Stimulated activated CD8-positive, alpha-beta memory T cell treated with anti-CD3 and anti-CD28 coated beads, Interleukin-15, amount 100 ng/mL, for 24 hours (primary cell): ENCODE measurements at places on chromosomes 16 and 17.

- no peak for DNase-seq
These were observed 76.4 kb downstream of the GPR139 start for GRCh38 chr16:19997264-19997663.

- DNase-seq = no peak
These were observed 141.3 kb downstream of the HS3ST3A1 start for GRCh38 chr17:13460261-13461000.

DNA sequence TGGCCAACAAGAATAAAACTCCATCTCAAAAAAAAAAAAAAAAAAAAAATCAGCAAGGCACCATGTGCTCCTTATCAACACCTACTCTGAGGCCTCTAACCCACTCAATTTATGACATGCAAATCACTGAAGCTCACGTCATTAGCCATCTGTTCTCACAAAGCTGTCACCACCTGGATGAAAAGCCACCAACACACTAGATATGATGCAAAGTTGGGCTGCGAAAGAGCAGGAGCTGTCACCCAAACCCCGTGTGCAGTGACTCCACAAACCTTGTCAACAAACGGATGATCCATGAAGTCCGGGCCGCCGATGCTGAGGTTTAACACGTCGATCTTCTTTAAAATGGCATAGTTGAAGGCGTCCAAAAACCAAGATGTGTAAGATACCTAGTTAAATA is 25.3 kb downstream of the MBTPS1 start:
- DNase-seq = no peak

DNA sequence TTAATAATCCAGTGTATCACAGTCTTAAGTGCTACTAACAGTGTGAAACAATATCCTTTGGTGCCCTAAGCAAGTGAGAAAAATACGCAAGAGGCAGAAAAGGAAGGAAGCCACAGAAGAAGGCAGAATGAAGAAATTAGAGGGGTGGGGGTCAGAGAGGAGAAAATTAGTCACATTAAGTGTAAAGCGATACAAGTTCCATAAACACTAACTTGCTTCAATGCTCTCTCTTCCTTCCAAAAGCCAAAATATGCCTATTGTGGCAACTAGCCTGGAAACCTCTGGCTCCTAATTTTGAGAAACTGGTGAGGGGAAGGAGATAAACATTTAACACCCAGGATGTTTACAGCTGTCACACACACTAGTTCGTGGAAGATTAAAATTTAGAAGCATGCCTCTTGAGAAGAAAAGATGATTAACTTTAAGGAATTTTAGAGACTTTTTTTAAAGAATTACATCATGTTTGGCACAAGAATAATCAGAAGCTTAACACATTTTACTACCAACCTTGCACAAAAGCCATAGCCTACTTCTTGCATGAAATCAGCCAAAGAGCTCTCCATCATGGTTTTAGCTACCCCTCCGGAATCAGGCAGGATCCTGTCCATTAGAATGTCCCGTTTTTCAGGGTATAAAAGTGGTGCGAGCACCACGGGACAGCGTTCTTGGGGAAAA is 44.7 kb downstream of the CNOT1 start:
- no peak for DNase-seq

- DNase-seq = no peak
These were observed 34.1 kb upstream of the ELAC2 start for GRCh38 chr17:13051915-13052314.

DNA sequence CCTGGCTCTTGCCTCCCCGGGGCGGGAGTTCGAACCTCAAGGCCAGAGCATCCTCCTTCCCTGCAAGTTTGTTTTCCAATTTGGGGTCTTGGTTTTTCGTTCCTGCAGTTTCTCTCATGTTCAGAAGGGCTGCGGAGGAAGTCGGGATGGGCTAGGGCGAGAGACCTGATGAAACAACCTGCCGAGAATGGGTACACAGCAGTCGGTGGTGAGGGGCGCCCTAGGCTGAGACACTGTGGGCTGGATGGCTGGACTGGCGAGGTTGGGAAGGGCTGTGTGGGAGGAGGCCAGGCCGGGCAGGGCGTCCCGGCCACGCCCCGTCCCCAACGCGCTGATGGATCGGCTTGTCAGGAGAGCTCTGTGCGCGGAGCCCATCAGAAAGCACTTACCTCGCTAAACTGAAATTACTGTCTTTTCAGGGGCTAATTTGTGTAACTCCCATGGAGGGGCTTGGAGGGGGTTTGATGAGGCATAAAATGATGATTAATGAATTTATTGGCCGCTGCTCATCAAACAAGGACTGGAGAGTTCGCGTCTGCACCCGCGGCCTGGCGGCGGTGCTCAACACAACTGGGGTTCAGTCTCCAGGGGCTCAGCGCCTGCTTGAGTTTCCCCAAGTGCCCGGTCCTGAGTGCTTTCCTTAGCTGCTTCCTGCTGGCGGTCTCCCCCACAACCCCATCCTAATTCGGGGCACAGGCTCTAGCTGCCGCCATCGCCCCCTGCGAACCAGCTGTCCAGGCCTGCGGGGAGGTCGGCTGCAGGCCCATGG is 9.0 kb downstream of the IRX5 start:
- no peak for DNase-seq

DNA sequence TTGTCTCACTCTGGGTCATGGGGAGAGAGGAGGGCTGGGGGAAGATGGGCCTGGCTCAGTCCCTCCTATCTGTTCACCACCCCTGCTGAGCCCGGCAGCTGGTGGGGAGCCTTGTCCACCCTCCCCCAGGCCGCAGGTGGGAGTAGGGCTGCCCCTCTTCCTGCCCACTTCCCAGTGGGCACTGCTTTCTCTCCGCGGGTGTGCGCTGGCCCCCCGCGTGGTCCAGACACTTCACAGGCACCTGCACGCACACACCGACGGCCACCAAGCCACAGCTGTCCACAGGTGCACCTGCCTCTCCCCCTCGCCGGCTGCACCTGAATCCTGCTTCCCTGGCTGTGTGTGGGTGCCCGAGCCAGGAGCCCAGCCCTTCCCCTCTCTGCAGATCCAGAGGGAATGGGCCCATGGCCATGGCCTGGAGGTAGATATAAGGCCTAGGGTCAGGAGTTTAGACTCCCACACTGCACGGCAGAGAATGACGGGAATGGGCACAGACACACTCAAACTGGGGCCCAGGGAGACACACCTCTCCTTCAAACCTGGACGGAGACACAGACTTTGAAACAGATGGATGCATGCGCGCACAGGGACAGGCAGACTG is 2.0 kb downstream of the NHERF2 start:
- no peak for DNase-seq

DNA sequence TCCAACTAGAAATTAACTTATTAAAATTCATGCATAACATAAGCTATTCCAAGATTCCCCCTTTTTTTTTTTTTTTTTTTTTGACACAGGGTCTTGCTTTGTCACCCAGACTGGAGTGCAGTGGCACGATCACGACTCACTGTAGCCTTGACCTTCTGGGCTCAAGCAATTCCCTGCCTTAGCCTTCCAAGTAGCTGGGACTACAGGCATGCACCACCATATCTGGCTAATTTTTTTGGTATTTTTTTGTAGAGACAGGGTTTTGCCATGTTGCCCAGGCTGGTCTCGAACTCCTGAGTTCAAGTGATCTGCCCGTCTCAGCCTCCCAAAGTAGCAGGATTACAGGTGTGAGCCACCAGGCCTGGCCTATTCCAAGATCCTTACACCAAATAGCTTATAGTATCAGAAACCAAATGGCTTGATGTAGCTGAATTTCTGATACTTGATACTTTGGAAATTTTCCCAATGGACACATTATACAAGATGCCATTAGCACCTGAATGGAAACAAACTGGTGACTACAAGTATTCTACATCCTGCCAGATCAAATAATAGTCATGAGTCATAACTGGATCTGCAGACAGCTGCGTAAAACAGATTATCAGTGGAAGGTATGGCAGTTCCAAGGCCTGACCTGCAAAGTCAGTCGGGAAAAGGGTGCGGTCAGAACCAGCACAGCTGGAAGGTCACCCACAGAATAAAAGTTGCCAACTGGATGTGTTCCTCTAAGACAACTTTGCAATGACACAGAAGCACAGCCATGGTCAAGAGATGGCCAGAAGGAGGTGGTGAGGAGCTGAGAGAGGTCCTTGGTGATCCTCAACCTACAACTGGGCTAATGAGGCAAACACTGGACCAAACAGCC is 14.5 kb downstream of the TUBG1 start:
- DNase-seq = no peak

DNA sequence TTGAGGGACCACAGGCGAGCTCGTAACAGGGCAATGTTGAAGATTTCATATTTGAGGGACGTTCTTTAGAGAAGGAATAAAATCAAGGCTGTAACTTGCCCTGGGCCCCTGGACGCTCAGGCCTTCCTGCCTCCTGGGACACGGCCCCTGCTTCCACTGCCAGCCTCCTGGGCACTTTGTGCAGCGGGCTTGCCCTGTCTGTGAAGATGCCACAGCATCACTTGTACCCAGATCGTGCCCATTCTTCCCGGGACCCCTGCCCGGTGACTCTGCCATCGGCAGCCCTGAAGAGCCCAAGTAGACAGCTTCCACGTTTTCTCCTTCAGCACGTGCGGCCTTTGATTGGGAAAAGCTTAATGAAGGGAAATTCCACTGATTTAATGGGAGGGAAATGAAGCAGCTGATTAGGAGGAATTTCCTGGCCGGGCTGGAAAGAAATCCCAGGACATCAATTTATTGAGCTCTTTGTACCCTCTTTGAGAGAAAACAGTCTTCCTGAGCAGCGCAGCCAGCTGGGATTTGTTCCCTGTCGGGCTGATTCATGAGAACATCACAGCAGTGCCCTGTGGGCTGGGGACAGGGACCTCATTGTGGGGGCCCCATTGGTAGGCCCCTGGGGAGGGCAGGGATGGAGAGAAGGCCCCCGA is 71.5 kb downstream of the CRISPLD2 start:
- DNase-seq = no peak

DNA sequence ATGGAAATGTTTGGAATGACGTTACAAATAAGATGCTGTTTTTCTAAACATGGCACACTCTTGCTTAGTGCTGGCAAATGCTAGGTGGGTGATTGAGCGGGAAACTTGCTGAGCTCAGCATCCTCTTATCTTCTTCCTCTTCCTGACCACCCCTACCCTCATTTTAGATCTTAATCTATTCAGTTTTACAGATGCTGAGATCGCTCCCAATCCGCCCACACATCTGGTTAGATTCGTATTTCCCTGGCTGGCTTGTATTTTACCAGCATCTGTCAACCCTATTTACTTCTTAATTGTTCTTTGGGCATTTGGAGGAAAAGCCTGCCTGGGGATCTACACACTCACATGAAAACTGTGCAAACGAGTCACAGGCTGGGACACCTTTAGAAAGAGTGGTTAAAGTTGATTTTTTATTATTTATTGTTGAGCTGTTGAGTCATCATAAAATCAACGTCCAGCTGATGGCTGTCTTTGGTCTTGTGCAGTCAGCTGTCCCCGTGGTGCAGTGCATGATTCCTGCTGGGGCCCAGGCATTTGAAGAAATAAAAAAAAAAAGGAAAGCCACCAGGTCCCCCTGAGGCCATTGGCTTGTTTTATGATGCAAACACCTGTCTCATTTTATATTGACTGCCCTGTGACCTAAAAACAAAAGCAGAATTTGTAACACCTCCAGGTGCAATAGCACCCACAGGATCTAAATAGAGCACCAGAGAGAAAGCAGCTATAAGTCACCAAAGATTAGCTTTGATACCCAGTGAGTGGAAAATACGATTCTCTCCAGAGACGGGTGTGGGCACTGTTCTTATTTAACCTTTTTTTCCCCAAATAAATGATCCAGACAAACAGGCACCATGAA is 258.6 kb downstream of the HS3ST3B1 start:
- DNase-seq = no peak

GRCh38 chr16:86925067-86925791 is 346.9 kb downstream of the FOXL1 start:
- DNase-seq = no peak

DNA sequence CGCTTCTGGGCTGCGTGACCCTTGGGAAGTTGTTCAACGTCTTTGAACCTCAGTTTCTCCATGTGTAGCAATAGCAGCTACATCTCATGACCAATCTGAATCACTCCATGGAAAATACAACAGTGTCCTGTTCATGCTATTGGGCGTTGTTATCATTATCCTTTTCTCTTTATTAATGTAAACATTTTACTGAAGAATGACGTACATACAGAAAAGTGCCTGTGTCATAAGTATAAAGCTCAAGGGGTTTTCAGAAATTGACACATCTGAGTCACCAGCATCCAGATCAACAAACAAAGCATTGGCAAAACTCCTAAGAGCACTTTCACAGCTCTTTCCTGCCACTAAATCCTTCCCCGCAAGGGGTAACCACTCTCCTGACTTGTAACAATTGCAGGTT is 438.4 kb downstream of the XYLT1 start:
- no peak for DNase-seq

- no peak for DNase-seq
These were observed 3.9 kb downstream of the TSPOAP1 start for GRCh38 chr17:58324409-58325288.
